Psoas muscle (tissue), 8 donors: ENCODE measurements at places on chromosomes 2 and 18. TPM values are rescaled to one million over a fixed set of nuclear protein-coding genes. Genes with fewer than 3 reads are reported as not detected.

DNA sequence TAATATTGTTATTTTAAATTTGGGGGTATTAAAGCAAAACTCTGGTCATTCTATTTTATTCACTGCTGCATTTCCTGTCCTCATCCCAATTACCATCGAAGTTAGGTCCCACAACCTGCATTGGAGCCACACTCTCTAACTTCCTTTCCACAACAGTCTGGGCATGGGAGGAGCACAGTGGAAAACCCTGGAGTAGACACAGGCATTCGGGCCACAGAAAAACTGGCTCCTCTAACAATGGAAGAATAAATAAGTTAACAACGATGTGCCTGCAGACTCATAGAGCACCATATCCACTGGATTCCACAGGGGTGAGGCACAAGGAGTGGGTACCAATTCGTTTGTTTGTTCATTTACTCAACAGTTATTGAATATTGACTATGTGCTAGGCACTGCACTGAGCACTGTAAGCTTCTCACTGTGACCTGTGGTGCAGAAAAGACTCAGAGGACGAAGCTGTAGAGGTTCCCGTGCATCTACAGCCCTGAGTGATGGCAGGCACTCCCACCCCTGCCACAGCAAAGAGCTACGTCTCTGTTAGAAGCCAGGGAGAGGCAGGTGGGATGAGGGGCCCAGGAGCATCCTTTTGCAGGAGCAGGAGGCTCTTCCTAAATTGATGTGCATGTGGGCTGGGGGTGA, 154.2 kb upstream of the PGAP1 start:
- no peak for DNase-seq
- no peaks in the 10 kb centered on the region for H3K4me1 ChIP-seq
- peaks cover 4% of the 10 kb centered on the region for H3K36me3 ChIP-seq
- no peak overlapping the region for H3K27ac ChIP-seq

DNA sequence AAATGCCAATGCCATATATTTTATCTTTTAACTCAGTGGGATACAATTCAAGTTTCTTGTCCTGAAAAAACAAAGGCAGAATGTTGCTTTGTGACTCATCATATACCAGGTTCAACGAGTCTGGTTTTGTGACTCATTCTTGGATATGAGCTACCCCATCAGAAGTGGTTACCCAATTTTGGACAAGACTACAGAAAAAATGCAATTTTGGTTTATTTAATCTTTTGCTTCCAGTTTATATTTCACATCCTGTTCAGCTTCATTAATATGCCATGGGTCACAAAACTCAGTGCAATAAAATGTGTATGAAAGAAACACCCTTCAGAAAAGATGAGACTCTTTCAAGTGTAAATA, 25.0 kb downstream of the FN1 start:
- no peak overlapping the region for H3K4me3 ChIP-seq
- H3K27me3 ChIP-seq, result no peaks in the 10 kb centered on the region
- DNase-seq, result no peak

DNA sequence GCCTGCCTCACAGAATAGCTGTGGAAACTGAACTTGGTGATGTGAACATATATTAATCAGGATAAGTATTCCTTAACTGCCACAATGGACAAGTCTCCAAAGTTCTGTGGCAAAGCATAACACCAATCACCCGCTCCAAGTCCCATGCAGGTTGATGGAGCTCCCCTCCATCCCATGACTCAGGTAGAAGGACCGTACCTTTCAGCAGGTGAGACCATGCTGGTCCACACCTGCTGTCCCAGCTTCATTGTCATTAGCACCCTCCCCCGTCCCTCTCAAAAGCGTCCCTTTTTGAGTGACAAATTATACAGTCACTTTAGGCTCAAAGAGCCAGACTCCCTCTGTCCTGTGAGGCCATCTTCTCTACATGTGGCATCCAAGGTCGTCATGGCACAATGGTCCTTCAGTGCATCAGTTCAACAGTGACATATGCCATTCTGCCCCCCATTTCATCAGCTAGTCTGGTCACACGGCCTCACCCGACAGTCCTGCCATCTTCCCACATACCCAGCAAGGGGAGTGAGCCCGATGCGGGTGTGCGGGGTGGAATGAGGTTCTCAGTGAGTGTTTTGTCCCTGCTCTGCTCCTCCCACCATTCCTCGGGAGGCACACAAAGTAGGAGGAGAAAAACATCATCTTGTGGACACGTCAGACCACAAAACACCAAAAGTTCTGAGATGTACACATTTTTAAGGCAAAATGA, 136.7 kb upstream of the MYCN start:
- H3K27ac ChIP-seq, result no peak overlapping the region
- no peaks in the 10 kb centered on the region for H3K27me3 ChIP-seq
- no peak for DNase-seq

MERTK gene
- 1.4 TPM for polyA plus RNA-seq

DNA sequence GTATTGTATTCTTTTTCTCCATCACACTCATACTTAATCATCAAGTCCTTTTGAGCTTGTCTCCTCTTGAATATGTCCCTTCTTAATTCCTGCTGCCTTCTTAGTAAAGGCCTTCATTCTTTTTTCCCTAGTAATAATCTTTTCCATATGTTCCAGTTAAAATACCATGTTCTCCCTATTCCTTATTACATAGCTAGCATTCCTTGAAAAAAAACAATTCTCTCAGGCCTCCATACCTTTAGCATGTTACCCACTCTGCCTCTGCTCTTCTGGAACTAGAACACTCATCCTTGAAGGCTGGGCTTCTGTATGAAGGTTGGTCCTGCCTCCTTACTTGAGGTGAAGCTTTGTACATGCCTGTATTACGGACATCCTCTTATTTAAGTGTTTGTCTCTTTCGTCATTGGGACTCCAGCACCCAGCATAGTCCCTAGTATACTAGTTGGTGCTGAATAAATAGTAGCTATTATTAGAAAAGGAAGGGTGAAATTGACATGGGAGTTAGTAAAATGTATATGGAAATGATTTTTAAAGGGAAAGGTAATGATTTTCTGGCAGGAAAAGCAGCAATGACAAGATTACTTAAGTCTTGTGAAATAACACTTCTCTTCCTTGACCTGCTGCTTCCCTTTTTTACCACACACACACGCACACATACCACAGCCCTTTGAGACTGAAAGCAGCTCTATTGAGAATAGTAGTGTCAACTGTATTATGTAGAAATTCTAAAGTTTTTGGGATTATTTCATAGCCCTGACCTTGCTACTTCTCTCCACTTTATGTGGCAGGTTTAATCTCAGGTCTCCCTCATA, 45.6 kb downstream of the REL start:
- no peak for DNase-seq
- H3K4me3 ChIP-seq, result no peak overlapping the region
- peaks cover 58% of the 10 kb centered on the region for H3K36me3 ChIP-seq
- H3K27ac ChIP-seq, result no peak overlapping the region

DNA sequence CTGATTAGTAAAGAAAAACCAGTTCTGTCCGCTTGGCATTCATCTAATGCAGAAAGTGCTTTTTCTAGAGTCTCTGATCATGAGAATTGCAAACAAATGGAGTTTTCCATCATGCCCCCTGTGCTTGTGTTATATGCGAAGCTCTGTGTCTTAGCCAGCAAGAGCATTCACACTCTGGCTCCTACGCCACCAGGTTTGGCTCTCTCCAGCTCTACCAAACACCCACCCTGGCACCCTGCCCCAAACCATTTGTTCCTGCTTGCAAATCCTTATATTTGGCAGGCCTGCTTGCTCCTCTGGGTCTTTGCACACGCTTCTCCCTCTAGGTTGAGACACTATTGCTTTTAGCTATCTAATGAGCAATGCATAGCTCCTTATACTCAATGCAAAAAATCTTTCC, 204.1 kb upstream of the CYRIA start:
- no peak for DNase-seq
- H3K36me3 ChIP-seq, result no peaks in the 10 kb centered on the region
- H3K4me1 ChIP-seq, result no peaks in the 10 kb centered on the region
- H3K4me3 ChIP-seq, result no peak overlapping the region
- no peak overlapping the region for H3K27ac ChIP-seq

COMMD1 gene
- 54.3 TPM for polyA plus RNA-seq

CACNB4 gene
- polyA plus RNA-seq, result 0.13 TPM

DNA sequence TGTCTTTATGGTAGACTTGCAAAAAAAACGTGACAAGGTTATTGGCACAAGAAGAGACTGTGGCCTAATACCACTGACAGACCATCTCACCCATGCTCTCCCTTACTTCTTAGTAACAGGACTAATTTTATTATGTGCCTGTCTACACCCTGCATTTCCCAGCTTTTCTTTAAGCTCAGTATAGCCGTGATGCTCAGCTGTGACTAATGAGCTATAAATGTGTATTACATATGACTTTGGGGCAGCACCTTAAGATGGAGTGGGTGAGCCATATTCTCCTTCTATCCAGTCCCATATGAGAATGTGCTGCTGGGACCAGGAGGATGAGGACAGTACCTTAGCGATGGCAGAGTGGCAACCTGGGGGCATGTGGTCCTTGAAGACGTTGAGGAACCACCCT, 293.5 kb downstream of the RNF144A start:
- no peaks in the 10 kb centered on the region for H3K36me3 ChIP-seq
- no peaks in the 10 kb centered on the region for H3K4me1 ChIP-seq
- no peaks in the 10 kb centered on the region for H3K27me3 ChIP-seq
- no peak for DNase-seq

DNA sequence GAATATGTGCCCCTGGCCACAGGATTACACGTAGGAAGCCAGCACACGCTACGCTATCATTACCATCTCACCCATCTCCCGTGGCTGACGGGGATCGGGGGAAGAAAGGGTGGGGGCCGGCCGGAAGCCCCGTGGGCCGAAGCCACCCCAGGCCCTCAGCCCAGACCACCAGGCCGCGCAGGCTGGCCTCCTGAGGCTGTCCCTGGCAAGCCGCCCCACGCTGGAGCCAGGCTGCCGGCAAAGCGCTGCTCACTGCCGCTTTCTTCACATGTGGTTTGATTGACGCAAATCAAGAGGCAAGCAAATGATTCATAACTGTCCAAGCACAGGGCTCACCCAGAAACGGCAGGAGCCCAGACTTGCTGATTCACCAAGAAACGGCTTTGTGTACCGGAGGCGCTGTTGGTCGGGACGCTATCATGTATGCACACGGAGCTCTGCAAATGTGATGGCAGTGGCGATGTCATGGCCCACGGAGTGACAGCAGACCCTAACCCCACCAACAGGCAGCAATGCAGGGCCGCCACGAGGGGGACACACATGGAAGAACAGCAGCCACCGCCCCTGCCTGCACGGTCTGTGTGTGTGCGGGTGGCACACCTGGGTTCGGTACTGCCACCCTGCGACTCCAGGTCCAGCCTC, 125.7 kb downstream of the HDAC4 start:
- peak overlapping the region; percentile 93 for H3K27ac ChIP-seq
- H3K36me3 ChIP-seq, result no peaks in the 10 kb centered on the region
- H3K4me3 ChIP-seq, result peak overlapping the region; percentile 63
- DNase-seq, result peak; percentile 94
- H3K27me3 ChIP-seq, result no peaks in the 10 kb centered on the region

DNA sequence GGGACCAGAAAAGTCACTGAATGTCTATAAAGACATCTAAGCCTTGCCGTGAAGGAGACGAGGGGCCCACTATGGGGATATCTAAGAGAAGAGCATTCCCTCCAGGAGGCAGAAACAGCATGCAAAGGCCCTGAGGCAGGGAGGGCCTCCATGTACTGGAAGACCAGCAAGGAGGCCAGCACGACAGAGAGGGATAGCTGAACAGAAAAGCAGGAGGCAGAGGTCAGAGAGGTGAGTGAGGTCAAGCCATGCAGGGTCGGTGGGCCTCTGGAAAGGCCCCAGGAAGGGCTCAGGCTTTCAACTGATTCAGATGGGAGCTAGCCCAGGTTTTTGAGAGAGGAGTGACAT, 5.7 kb downstream of the TRABD2A start:
- H3K27me3 ChIP-seq, result peaks cover 32% of the 10 kb centered on the region
- no peak overlapping the region for H3K27ac ChIP-seq
- peaks cover 6% of the 10 kb centered on the region for H3K4me1 ChIP-seq
- DNase-seq, result no peak
- no peak overlapping the region for H3K4me3 ChIP-seq

KIAA2012 gene
- polyA plus RNA-seq, result not detected
